ENCODE measurements at places on chromosomes 4 and X.

GRCh38 chr4:182536221-182536811 is 293.1 kb downstream of the TENM3 start:
- DNase-seq, result no peak

DNA sequence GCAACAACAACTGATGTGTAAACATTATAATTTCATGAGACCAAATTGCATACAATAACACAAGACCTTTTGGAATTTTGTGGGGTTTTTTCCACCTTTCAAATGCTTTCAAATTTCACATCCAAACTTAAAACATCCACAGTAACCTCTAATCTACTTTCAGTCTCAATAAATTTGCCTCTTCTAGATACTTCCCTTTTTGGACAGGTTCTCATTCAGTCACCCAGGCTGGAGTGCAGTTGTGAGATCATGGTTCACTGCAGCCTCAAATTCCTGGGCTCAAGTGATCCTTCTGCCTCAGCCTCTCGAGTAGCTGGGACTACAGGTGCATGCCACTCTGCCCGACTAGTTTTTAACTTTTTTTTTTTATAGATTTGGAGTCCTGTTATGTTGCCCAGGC is 556.6 kb downstream of the NLGN4X start:
- DNase-seq, result no peak

DNA sequence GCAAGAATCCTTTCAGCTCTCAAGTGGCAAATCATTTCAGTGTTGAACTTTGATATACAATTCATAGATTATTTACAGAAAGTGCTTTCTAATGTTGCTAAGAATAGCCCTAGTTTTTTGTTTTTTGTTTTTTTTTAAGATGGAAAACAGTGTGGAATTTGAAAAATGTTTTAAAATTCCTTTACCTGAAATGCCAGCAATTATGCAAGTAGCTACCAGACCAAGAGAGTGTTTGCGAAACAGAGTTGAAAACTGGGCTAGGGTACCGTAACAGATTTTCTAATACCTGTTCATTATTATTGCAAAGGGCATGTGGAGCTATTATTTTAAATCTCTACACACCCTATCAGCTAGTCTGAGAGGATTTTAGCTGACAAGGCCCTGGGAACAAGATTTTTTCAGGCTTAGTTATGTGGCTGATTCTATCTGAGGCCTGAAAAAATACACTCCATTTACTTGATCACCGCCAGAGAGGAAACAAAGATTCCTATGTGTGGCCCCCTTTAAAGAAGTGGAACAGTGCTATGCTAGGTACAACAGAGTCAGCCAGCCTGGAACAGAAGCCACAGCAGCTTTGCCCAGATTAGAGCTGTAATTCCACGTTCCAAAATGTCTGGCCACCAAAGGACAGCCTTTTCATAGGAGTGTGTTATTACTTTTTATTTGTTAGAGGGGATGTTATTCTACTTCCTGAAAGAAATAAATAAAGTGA is 46.9 kb upstream of the SLC39A8 start:
- no peak for DNase-seq

DNA sequence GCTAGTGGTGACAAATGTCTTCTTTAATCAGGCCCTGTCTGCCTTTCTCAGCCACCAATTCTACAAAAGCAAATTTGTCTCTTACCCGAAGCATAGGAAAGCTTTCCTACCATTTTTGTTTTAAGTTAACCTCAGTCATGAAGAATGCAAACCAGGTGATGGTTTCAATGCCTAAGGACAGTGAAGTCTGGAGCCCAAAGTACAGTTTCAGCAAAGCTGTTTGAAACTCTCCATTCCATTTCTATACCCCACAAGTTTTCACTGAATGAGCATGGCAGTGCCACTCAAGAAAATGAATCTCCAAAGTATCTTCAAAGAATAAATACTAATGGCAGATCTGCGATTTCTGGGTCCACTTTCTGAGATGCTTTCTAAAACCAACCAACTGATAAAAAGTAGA is 23.9 kb downstream of the SRD5A3 start:
- DNase-seq, result no peak

DNA sequence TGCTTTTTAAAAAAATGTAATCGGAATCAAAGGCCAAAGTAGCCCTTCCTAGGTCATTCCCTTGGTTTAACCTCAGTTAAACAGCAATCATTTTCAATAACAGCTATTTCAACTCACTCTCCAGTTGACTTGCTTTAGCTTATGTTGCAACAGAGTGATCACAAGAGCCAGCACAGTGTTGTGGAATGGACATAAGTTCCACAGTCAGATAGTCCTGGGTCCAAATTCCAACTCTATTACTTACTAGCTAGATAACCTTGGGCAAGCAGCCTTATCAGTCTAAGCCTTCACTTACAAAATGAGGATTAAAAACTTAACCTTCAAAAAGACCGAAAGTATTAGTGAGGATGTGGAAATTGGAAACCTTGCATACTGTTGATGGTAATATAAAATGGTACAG is 9.2 kb upstream of the GPC3 start:
- no peak for DNase-seq

DNA sequence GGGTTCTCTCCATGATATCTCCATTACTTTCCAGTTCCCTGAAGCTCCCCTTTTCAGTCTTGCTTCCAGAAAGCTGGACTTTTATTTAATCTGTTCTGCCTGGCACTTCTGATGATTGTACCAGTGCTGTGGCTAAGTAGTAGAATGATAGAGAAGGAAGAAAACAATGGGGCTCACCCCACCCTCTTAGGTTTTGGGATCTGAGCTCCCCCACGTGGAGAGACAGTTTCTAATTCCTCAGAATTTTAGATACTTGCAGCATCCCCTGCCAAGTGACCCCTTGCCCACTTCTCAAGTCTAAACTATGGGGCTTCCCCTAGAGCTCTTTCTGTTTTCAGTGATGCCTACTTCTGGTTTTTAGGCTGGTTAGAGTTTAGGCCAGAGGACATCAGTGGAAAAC is 73.9 kb downstream of the GC start:
- no peak for DNase-seq

DNA sequence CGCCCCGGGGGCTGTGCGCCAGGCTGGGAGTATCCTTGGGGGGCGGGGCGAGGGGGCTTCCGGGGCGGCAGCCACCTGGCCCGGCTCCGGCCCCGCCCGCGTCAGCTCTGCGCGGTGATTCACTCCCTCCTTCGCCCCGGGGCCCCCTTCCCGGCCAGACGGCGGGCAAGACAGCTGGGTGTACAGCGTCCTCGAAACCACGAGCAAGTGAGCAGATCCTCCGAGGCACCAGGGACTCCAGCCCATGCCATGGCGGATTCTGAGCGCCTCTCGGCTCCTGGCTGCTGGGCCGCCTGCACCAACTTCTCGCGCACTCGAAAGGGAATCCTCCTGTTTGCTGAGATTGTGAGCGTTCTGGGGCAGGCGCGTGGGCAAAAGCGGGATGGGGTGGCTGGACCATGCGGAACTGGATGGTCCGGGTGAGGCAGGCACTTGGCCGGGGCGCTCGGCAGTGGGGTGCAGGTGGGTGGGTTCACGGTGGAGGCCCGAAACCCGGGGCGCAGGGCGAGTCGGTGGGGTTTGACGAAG is at the start of gene PLP2:
TSS of gene PLP2 (plus strand) at position 147 of the 528 bp plus-strand sequence. CDS start at position 250, 103 bp downstream.
- DNase-seq, result no peak

GRCh38 chr4:153466949-153467896 is 1.1 kb downstream of the TMEM131L start:
- no peak for DNase-seq

DNA sequence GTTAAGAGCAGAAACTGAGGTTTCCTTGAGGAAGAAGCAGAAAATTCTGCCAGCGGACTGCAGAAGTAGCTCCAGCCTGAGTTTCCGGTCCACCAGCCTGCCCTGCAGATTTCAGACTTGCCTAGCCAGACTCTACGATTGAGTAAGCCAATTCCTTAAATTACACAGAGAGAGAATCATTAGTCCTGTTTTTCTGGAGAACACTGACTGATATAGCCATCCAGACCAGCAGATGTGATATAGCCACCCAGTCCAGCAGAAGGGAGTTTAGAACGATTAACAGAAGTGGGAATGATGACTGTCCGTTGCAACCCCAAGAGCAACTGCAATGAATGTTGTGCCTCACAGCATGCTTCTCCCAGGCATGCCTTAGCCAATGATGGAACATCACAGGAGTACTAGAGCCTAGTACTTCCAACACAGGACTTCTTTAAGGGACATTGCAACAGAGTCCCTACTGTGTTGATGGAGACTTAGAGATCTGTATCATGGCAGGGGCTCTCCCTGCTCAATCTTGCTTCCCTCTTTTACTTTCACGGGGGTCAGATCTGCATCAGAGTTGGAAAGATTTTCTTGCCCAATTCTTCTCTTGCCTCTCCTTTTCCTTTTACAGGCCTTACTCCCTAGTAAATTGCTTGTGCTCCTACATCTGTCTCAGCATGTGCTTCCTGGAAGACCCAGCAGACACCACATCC is 264.6 kb upstream of the CLNK start:
- DNase-seq, result no peak

DNA sequence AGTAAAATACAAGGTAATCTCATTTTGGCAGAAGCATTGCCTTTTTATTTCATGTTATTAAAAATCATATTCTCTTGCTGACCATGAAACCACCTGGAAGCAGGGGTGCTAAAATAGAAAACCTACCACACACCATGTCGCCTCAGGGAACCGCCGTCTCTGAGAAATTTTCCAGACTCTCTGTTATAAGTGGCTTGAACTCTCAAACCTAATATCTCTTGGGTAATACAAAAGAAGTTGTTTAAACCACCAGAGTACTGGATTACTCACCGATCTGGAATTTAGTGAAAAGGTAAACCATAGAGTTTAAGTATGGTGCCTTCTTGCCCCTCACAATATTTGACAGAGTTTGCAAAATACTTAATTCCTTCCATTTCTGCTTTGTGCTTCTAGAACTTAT is 27.7 kb downstream of the ENPP6 start:
- no peak for DNase-seq

DNA sequence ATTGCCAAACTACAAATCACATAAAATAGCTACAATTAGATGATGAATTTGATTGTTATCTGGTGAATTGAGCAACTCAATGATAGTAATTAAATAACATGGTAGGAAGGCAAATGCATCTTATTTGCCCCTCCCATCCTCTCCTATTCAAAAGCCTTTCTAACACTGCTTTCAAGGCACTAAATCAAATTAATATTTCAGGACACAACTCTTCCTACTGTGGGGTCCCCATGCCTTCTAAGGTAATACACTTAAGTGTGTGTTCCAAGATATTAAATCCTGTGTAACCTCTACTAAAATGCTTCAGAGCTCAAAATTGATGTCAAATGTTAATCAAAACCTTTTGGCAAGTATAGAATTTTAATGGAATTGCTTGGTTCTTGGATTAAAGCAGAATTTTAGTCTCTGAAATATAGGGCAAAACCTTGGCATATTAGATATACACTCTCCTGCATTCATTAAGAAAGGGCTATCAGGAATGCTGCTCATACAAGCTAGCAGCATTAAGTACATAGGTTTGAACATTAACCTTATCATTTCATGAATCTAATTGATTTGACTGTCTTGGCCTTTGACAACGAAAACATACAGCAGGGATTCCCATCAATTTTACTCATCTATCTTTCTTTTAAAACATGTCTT is 371.8 kb upstream of the GALNTL6 start:
- no peak for DNase-seq
